ENCODE measurements at places on chromosomes 1 and 21. TPM values are rescaled to one million over a fixed set of nuclear protein-coding genes. Genes with fewer than 3 reads are reported as not detected.

HHIPL2 gene
- 0.36 TPM for total RNA-seq

SPRR5 gene
- not detected for total RNA-seq

IRF6 gene
- 1.8 TPM for total RNA-seq

LEMD1 gene
- 6.1 TPM for total RNA-seq

MATN1 gene
- 0.36 TPM for total RNA-seq

DDAH1 gene
- 79.0 TPM for total RNA-seq

DSCAM gene
- total RNA-seq: 25.1 TPM

LRRC7 gene
- 92.6 TPM for total RNA-seq

LMOD1 gene
- 0.64 TPM for total RNA-seq

COL18A1 gene
- 25.2 TPM for total RNA-seq
